ENCODE measurements at places on chromosomes 6 and 20.

- H3K36me3 ChIP-seq, result peaks cover 7% of the 10 kb centered on the region
- peaks cover 28% of the 10 kb centered on the region for H3K4me1 ChIP-seq
- no peak overlapping the region for H3K27ac ChIP-seq
- DNase-seq, result no peak
- no peaks in the 10 kb centered on the region for H3K27me3 ChIP-seq
Observed at GRCh38 chr6:106300020-106300780, 25.4 kb downstream of the ATG5 start.

- peak overlapping the region; percentile 85 for H3K4me3 ChIP-seq
- H3K27me3 ChIP-seq, result no peaks in the 10 kb centered on the region
- H3K36me3 ChIP-seq, result peaks cover 11% of the 10 kb centered on the region
- peaks cover 31% of the 10 kb centered on the region for H3K4me1 ChIP-seq
- no peak for DNase-seq
Observed at GRCh38 chr20:3766422-3767109, 987 bp downstream of the ADISSP start.

GRCh38 chr20:49518576-49518975 lies 36.1 kb upstream of the KCNB1 start:
- peaks cover 46% of the 10 kb centered on the region for H3K27me3 ChIP-seq
- no peaks in the 10 kb centered on the region for H3K4me1 ChIP-seq
- H3K36me3 ChIP-seq, result no peaks in the 10 kb centered on the region
- no peak for DNase-seq
- H3K27ac ChIP-seq, result no peak overlapping the region
- no peak overlapping the region for H3K4me3 ChIP-seq

DNA sequence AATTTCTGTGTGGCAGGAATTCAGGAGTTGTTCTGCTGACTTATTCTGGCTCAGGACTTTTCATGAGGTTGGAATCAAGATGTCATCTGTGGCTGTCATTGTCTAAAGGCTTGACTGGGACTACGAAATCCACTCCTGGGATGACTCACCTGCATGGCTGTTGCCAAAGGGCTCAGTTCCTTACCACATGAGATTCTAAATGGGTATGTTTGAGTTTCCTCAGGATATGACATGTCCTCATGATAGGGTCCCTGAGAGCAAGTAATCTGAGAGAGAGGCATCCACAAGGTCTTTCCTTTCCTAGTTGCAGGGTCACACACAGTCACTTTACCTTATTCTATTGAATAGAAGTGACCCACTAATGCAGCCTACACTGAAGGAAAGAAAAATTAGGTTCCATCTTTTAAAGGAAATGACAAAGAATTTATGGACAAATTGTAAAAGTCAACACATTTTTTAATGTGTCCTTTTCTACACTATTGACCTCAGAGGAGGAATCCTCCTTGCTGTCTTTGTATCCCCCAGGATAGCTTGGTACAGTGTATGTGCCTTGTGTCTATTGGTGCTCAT lies 1025.0 kb upstream of the GJE1 start:
- no peak for DNase-seq
- no peaks in the 10 kb centered on the region for H3K27me3 ChIP-seq
- H3K4me3 ChIP-seq, result no peak overlapping the region
- no peaks in the 10 kb centered on the region for H3K36me3 ChIP-seq
- no peak overlapping the region for H3K27ac ChIP-seq

DNA sequence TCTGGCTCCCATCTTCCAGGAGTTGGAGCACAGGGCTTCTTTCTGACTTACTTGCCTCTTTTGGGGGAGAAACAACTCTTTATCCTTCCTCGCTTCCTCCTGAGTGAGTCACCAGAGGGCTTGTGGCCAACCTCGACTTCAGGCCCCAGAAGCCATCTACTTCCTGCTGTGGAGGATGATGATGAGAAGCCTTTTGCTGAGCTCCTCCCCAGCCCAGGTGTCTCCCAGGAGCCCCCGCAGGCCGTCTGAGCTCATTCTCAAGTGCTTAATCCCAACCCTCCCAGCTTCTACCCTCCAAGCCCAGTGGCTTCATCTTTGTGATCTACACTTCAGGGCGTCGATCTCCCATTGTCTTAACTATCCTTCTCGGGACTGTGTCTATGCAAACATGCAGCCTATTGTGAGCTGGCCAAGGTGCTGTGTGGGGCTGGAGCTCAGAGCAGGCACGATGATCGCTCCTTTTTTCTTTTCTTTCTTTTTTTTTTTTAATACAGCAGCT lies 27.9 kb downstream of the SDCBP2 start:
- peak; percentile 63 for DNase-seq
- H3K27ac ChIP-seq, result peak overlapping the region; percentile 92
- no peaks in the 10 kb centered on the region for H3K27me3 ChIP-seq

DNA sequence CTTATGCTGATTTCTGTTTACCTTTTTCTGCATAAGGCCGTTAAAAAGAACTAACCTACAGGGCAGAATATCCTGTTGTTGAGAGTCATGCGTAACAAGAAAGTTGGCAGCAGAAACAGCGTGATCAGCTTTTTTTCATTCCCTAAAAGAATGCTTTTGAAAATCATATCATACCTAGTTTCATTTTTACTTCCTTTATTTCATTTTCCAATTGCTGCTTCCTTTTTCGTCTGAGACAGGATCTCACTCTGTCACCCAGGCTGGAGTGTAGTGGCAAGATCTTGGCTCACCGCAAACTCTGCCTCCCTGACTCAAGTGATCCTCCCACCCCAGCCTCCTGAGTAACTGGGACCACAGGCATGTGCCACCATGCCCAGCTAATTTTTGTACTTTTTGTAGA lies 4.1 kb downstream of the CALHM6 start:
- H3K27me3 ChIP-seq, result peaks cover 35% of the 10 kb centered on the region
- H3K4me1 ChIP-seq, result peaks cover 41% of the 10 kb centered on the region
- H3K4me3 ChIP-seq, result no peak overlapping the region
- no peak overlapping the region for H3K27ac ChIP-seq
- no peak for DNase-seq

DNA sequence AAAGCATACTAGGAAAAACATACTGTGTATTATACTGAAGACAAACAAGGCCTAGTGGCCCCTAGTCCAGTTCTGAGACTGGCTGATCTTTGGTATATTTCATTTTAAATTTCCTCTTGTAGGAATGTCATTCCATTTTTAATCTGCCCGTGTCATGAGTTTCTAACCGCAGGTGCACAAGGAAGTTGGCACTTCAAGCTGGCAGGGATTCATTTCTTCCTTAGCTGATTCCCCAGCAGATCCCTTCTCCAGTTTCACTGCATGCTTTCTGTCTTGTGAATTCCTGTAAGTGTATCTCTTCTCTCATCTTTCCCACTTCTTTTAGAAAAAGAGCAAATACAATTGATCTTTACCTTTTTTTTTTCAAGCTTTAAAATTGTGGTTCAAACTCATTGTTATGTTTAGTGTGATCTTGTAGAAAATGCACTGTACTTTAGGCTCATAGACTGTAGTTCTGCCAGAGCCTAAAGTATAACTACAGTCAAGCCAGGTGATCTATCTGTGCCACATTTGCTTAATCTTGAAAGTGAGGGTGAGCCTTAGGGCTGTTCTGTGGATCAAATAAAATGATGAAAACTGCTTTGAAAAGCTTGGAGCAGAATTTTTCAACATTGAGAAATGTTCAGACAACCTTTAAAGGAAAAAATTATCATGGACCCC lies 37.0 kb downstream of the RNF217 start:
- H3K4me3 ChIP-seq, result no peak overlapping the region
- H3K27me3 ChIP-seq, result no peaks in the 10 kb centered on the region
- no peaks in the 10 kb centered on the region for H3K4me1 ChIP-seq
- no peak for DNase-seq
- H3K27ac ChIP-seq, result no peak overlapping the region
- no peaks in the 10 kb centered on the region for H3K36me3 ChIP-seq

All from activated T-cell treated with anti-CD3 and anti-CD28 coated beads, Interleukin-2, amount 50 U/mL, for 24 hours (primary cell).